ENCODE measurements at places on chromosomes 3 and 15.

- DNase-seq = no peak
Measured at GRCh38 chr15:95274101-95274500, 1042.7 kb downstream of the MCTP2 start.

GRCh38 chr3:51944451-51945021, 2.4 kb downstream of the PARP3 start:
- DNase-seq = no peak

GRCh38 chr15:33941279-33942063, 26.8 kb upstream of the CHRM5 start:
- DNase-seq = no peak

- peak; percentile 54 for DNase-seq
Measured at GRCh38 chr15:78080088-78080460, 2.6 kb upstream of the TBC1D2B start.

GRCh38 chr3:104190681-104191080, 1176.0 kb upstream of the ALCAM start:
- DNase-seq = no peak

- no peak for DNase-seq
Measured at GRCh38 chr3:189849262-189849661, 218.1 kb downstream of the TP63 start.

- no peak for DNase-seq
Measured at GRCh38 chr3:32325201-32325600, 66.5 kb upstream of the CMTM7 start.

DNA sequence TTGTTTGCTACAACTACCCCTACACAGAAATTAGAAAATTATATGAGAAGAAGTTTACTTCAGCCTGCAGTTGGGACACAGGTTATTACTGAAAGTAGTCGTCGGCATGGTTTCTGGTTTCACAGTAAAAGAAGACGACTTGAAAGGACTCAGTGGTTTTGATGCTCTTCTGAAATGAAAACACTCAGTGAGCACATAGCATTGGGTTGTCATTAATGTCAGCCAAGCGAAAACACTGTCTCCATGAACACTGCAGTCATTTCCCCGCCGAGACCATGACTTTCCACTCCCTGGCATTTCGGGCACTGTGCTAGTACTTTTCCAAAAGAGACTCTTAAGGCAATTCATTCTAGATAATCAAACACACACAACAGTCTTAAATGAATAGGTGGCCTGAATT, 69.2 kb upstream of the ICE2 start:
- no peak for DNase-seq

GRCh38 chr3:169493521-169494141, 169.9 kb downstream of the MECOM start:
- DNase-seq = no peak

- peak; percentile 65 for DNase-seq
Measured at GRCh38 chr3:181176601-181177000, 187.1 kb upstream of the DNAJC19 start.

DNA sequence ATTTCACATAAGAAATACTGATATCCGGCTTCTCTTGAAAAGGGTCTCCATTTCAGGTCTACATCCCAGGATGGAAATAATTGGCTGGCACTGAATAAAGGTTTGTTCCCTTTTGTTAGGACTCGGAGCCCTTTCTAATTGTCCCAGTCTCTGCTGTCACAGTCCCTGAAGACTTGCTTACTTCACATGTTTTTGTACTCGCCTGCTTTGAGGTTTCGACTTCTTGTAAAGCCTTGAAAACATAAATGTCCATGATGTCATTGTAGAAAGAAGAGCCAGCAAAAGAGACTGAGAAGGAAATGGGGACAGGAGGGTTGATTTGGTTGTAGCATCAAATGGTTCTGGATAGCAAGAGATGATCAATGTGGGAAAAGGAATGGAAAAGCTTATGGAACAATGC, 963.4 kb upstream of the SEMA6D start:
- no peak for DNase-seq

- no peak for DNase-seq
Measured at GRCh38 chr15:40894681-40895448, 615 bp downstream of the VPS18 start.

DNA sequence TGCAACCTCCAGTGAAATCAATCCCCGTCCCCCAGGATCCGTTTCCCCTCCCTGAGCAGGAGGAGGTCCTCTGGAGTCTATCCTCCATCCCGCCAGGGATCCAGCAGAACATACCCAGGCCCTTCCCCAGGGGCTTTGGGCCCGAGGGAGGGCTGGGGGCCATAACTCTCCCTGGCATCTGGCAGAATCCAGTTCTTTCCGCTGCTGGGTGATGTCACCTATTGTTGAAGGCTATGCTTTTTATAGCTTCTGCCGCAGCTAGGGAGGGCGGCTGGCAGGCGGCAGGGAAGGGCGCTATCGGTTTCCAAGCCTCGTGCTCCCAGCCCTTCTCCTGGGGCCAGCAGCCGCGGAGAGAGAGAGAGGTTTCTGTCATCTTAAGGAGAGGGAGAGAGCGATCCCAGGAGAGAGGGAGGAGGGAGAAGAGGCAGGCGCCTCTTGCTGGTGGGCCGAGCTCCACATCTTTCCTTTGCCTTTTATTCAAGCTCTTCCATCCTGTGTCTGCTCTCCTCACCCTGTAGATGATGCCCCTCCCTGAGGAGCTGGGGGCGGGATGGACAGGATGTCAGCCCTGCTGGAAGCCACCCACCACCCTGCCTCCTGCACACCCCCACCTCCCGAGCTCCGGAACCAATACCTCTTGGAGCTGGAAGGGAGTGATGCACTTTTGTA, 120.1 kb downstream of the ANP32A start:
- peak; percentile 51 for DNase-seq

DNA sequence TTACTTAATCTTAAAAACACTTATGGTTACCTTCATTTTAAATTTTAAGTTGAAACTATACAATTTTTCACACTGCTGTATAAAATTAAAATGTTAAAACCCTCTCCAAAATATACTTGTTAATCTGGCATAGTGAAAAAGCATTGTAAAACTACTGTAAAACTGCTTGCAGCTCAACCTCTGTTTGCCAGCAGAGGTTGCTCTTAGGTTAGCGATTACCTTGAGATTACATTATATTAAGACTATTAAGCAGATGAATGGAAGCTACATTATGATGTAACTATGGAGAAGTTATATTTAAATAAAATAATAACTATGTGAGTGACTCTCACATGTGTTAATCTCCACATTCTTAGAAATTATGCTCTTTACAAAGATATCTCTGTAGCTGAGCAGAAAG, 143.6 kb upstream of the SLITRK3 start:
- no peak for DNase-seq

DNA sequence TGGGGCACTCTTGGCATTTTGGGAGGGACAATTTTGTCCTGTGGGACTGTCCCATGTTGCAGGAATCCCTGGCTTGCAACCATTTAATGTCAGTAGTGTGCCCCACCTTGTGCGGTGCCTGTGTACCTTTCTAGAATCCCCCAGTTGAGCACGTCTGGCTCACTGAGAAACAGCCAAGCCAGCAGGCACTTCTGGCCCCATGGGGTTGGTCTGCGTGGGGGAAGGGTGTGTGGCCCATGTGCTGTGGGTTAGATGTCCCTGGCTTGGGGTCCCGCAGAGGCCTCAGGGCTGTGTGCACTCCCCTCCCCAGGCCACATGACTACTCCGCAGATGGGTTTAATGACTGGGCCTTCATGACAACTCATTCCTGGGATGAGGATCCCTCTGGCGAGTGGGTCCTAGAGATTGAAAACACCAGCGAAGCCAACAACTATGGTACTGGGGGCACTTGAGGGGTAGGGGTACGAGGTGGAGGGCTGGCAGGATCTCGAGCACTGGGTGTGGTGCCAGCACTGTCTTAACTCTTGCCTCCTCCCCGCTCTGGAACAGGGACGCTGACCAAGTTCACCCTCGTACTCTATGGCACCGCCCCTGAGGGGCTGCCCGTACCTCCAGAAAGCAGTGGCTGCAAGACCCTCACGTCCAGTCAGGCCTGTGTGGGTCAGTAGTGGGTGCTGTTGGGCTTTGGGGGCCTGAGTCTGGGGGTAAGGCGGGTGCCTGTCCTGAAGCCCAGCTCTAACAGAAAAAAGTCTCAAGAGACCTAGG, 3.7 kb upstream of the FES start:
- peak; percentile 64 for DNase-seq

DNA sequence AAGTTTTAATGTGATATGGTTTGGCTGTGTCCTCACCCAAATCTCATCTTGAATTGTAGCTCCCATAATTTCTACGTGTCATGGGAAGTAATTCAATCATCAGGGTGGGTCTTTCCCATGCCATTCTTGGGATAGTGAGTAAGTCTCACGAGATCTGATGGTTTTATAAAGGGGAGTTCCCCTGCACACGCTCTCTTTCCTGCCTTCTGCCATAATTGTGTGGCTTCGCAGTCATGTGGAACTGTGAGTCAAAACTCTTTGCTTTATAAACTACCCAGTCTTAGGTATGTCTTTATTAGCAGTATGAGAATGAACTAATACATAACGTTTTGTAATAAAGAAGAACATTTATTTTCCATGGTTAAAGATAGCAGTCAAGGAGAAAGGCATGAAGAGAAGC, 39.2 kb upstream of the GOLIM4 start:
- DNase-seq = no peak

DNA sequence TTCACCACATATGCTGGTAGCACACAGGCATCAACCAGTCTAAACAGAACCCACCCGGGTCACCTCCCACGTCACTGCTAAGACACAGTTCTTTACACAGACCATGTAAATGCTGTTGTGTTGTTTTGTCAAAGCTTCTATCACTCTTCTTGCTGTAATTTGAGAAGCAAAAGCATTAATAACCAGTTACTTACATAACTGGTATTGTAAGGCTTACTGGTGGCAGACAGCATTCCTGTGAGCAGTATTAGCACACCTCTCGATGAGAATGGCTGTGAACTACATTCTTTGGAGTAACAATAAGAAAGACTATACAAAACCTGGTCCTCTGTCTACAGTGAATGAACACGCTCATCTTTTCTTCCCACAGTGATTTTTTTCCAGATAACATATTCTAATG, 479.2 kb downstream of the LPP start:
- no peak for DNase-seq

DNA sequence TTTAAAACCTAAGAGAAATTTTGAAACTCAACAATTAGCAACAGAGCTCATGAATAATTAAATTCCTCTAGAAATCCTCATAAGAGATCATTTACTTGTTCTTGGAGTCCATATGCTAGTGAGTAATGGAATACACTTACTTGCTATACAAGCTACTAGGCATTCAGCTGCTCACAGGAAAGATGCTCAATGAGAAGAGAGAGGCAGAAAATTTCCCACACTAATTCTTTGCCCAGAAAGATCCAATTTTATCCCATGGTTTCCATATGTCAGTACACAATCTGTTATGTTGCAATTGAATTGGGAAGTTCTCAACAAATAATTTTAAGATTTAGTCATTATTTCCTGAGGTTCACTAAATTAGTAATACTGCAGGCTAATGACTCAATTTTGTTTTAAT, 310.4 kb downstream of the RYR3 start:
- DNase-seq = no peak

DNA sequence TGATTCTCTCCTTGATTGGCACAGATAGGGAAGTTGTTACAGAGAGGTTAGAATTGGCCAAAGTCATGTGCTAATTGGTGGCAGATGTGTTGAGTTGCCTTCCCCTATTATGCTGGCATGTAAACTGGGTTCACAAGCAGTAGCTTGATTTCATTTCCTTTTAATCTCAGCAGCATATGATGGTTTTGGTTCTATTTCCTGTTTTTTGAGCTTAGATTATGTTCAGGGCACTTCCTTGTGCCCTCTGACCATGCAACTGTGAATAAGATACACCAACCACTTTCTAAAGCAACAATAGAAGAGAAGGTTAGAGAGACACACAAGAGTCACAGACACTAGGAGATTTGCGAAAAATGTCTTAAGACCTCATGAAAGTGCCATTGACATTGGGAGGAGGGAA, 16.5 kb downstream of the HPS3 start:
- no peak for DNase-seq

GRCh38 chr15:99923711-99924110, 190.5 kb upstream of the LYSMD4 start:
- DNase-seq = no peak

GRCh38 chr15:39144613-39145499, 436.0 kb upstream of the THBS1 start:
- DNase-seq = no peak

DNA sequence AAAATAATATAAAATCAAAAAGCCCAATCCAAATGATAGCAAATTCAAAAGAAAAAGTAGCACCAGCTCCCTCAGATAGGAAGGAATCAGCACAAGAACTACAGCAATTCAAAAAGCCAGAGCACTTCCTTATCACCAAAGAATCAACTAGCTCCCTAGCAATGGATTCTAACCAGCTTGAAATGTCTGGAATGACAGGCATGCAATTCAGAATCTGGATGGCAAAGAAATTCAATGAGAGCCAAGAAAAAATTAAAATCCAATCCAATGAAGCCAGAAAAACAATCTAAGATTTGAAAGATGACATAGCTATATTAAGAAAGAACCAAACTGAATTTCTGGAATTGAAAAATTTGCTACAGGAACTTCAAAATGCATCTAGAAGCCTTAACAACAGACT, 1334.4 kb upstream of the ALCAM start:
- DNase-seq = no peak

GRCh38 chr3:87175732-87176131, 51.4 kb upstream of the CHMP2B start:
- DNase-seq = no peak

DNA sequence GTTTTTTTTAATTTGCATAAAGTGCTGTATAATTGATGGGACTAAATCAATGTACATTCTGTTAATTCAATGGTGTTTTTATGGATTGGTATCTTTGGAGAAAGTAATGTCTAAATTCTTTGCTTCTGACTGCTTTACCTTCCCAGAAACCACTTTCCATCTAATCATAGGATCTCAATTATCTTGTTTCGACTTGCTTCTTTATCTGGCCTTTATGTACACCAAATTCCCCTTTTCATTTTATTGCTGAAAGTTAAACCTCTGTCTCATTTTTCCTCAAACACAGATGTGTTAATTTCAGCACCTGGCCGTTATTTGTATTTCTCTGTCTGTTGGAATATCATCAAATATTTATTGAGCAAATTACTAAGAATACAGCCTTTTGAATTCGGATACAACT, 287.3 kb upstream of the GBE1 start:
- DNase-seq = no peak

DNA sequence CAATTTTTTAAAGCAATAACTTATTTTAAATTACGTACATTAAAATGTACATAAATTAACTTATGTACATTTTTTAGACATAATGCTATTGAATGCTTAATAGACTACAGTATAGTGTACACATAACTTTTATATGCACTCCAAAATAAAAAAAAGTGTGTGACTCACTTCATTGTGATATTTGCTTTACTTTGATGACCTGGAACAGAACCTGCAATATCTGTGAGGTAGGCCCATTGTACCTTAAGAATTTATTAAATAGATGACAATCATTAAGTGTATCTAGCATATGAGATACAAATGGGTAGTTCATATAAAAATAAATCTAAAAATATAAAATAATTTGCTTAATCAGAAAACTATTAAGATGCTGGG, 276.7 kb downstream of the NFKBIZ start:
- no peak for DNase-seq

GRCh38 chr3:178059836-178060235, 476.4 kb upstream of the KCNMB2 start:
- no peak for DNase-seq
